CD4-positive, alpha-beta T cell treated with Interleukin-15 for 1 hour (primary cell): ENCODE measurements at places on chromosomes 12 and 14.

DNA sequence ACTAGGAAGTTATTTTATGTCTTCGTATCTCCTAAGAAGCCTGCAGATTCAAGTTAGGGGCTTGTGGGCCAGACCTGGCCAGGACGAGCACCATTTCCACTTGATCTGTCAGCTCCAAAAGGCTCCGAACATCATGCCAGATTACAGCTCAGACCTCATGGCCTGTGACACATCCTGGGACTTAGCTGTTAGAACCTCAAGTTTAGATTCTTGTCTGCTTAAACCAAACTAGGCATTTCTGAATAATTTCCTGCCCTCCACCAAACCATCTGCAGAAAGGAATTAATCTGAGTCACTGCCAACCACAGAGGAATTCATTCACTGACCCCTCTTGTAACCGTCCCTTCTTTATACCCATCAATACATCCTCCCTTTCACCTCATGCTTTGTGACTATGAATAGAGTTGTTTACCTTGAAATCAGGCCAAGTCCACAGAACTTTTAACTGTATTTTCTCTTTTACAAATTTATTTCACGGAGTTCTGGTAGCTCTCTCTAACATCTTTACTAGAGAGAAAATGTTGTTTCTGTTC is 120.3 kb downstream of the FBXL14 start:
- no peak for DNase-seq

DNA sequence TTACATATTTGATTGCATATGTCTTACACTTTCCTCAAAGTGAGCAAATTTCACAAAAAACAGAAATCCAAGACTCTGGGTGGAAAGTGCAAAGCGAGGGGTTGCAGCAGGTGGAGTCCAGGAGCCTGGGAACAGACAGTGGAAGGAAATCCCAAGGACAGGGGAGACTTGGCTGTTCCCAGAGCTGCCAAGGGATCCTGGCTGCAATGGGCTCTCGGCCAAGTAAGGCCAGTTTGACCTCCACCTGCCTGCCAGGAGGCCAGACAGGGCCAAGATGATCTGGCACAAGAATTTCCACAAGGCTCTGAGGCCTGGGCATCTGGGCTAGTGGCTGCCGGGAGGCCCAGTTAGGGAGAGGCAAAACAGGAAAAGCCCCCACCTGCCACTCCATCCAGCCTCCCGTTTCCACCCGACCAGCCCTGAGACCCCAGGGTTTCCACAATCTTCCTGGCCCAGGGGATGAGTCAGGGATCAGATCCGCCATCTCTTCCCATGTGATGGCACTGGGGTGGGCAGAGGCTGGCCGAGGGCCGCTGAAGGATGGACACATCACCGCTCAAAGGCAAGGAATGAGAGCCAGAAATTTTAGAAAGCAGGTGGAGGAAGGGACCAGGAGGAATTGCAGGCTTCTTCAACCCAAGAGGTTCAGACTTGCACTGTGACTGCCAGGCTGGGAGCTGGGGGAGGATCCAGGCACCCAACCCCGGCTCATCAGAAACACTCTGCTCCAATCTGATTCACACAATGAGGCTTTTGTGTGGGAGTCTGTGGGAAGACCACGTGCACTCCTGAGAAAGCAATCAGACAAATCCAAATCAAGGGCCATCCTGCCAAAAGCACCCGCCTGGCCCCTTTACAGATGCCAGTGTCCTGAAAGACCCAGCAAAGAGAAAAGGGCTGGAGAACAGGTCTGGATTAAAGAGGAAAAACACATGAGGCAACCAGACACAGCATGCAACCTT is 16.3 kb downstream of the SCARB1 start:
- DNase-seq: no peak

DNA sequence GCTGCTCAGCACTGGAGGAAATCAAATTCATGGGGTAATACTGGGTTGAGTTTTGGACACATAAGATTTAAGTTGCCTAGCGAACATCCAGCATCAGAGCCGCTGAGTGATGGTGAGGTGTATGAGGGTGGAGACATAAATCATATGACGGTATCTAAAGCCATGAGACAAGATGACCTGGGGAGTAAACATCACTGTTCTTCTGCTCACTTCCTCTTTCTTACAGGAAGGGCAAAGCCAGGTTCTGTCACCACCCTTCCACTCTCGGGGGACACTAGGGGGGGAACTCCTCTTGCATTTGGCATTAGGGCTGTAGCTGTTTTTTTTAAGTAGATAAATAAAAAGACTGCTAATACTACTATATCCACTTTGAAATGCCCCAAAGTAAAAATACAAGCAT is 24.0 kb downstream of the PRDM4 start:
- peak; percentile 86 for DNase-seq

GRCh38 chr12:131327521-131328488 is 374.1 kb downstream of the ADGRD1 start:
- no peak for DNase-seq

- no peak for DNase-seq
Measured at GRCh38 chr12:21190016-21190415, 59.0 kb downstream of the SLCO1B1 start.

DNA sequence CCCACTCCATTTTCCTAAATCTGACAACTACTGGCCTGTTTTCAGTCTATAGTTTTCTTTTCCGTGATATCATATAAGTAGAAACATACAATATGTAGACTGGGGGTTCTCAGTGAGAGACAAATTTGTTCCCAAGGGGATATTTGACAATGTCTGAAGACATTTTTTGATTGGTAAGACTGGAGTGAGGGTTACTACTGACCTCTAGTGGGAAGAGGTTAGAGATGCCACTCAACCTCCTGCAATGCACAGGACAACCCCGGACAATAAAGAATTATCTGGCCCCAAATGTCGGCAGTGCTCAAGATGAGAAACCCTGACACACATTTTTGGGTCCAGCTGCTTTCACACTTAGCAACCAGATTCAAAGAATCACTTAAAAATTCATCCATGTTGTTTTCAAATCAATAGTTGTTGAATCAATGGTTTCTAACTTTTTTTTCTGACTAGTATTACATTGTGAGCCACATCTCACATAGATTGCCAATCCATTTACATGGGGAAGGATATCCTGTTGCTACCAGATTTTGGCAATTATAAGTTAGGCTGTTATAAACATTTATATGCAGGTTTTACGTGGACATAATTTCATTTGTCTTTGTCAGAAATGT is 307.1 kb downstream of the RPL10L start:
- no peak for DNase-seq

DNA sequence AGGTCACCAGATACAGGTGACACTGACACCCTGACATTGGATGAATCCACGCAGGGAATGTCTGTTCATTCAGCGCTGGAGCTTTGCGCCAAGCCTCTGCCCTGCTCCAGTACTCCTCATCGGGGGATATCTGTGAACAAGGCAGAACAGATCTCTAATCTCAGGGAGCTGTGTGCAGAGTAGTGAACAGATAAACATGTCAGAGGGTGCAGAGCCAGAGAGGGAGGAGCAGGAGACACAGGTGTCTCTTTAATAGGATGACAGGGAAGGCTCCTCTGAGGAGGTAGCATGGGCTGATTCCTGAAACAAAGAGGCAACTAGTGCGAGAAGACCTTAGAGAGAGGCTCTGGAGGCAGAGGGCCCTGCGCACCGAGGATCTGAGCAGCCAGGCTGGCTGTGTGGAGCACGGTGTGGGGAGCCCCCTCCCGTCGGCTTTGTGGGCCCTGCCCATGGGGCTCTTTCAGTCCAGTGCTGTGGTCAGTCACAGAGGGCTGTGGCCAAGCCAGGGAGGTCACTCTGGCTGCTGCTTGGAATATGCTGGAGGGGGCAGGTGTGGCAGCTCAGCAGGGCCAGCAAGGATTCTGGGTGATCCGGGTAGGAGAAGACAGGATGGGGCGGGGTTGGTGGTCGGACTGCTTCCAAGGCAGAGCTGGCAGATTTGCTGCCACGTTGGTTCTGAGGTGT is 55.6 kb downstream of the TECPR2 start:
- DNase-seq: no peak

- no peak for DNase-seq
Measured at GRCh38 chr14:26917086-26917485, 319.3 kb upstream of the NOVA1 start.

DNA sequence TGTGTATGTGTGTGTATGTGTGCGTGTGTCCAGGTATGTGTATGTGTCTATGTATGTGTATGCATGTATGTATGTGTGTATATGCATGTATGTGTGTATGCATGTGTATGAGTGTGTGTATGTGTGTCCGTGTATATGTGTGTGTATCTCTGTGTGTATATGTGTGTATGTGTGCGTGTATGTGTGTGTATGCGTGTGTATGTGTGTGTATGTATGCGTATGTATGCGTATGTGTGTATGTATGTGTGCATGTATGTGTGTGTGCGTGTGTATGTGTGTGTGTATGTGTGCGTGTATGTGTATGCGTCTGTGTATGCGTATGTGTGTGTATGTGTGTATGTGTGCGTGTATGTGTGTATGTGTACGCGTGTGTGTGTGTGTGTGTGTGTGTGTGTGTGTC is 31.6 kb downstream of the CHST11 start:
- DNase-seq: no peak

DNA sequence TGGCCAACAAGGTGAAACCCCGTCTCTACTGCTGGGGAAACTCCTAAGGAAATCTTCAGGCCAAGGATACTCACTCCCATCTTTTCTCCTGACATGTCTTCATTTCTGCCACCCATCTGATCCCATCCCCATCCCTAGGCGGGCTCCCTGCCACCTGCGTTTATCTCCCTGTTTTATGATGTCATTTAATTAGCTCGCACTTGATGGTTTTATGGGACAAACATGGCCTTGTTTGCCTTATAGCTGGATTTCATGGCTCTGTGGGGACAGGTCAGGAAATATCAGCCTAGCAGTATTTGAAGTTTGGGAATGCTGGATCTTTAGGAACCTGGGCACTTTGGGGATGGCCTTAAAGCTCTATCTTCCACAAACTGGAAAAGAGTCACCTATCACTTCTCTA is 88.5 kb upstream of the CISTR start:
- DNase-seq: no peak

DNA sequence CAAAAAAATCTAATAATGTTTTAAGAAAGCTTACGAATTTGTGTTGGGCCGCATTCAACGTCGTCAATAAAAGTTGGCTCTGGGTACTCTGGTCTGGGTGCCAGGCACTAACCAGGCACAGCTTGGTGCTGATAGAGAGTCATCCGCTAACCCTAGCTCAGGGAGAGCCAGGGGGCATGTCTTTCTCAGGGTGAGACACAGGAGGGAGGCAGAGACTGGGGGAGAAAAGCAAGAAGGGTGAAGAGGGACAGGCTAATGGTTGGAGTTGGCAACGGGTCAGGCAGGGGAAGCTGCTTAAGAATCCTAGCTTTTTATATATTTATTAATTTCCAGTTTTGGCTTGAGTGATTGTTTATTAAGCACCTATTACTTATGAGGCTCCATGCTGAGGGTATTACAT is 105.0 kb downstream of the CMKLR1 start:
- no peak for DNase-seq

GRCh38 chr12:53340398-53340797 is 4.2 kb upstream of the SP7 start:
- no peak for DNase-seq

DNA sequence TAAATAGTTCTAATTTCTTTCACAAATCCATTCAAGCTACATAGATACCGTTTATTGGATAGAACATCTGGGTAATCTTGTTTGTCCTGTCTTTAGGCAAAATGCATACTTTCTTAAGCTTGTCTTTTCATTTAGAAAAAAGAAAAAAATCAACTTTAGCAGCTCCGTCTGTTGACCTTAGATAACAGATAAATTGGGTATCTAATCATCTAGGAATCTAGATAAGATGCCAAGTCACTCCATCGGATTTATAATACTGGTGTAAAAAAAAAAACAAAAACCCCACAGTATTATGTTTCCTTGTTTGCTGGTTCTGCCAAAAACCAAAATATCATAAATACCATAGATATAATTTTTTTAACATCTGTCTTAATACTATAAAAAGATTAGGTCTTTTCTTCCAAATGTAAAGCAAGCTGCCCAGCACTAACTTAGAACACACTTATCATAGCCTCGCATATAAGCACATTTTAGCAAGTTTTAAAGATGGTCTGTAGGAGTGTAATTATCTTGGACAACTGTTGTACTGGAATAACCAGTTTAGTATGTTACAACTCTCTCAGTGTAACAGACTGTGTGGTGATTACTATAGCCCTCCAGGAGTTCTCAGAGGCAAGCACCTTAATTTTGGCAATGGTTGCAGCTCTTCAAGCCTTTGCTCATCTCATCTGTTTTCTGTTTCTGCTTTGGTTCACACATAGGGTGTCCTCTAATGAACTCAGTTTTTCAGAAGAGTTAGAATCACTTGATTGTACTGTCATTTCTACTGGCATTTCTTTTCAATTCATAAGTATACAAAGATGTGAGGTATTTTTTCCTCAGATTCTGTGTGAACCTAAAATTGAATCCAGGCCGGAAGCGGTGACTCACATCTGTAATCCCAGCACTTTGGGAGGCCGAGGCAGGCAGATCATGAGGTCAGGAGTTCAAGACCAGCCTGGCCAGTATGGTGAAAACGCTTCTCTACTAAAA is 83.1 kb downstream of the ANO6 start:
- no peak for DNase-seq

- DNase-seq: no peak
Measured at GRCh38 chr12:119415714-119416113, 81.2 kb downstream of the CCDC60 start.

GRCh38 chr12:118428643-118429042 is 52.3 kb downstream of the SUDS3 start:
- DNase-seq: no peak

- no peak for DNase-seq
Measured at GRCh38 chr14:61954306-61954705, 192.1 kb downstream of the SNAPC1 start.

- DNase-seq: no peak
Measured at GRCh38 chr14:48563489-48563888, 888.1 kb upstream of the MDGA2 start.

DNA sequence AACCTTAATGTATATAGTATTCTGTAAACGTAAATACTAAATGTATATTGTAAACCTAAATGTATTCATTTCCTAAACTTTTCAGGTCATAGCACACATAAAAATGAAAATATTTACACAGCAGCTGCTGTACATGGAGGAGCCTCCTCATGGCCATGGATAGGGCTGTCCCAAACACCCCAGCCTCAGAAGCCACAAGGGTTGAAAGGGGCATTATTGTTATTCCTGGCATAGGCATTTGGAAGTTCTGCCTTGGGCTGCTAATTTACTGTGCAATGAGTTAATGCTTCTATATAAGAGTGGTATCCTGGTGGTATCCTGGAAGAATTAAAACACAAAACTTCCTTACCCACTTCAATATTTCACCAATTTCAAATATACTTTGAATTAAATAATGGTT is 159.4 kb downstream of the SLC5A8 start:
- no peak for DNase-seq
